ENCODE measurements at places on chromosomes 7 and 10.

GRCh38 chr10:92688573-92688926 lies 1.2 kb upstream of the HHEX start:
- no peak for DNase-seq

GRCh38 chr7:149715476-149715875 lies 57.9 kb downstream of the ZNF467 start:
- no peak for DNase-seq

- no peak for DNase-seq
Measured at GRCh38 chr7:114026486-114027089, 107.8 kb upstream of the PPP1R3A start.

- DNase-seq, result no peak
Measured at GRCh38 chr7:15679306-15679705, 7.2 kb downstream of the MEOX2 start.

DNA sequence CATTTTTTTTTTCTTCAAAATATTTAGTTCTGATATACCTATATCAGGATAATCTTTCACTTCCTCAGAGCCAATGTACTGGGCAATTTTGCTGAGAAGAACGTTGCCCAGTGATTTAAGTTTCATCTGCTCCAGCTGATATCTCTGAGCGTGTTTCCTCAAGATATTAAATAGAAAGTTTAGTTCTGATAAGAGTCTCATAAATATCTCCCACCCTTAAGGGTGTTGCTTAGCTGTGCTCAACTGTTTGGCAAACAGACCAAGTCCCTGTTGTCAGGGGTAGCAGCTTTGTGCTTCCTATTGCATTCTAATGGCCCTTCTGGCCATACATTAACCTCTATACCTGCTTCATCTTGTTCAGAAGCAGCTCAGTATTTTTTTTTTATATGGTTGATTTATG lies 84.7 kb upstream of the GPR141 start:
- DNase-seq, result no peak

DNA sequence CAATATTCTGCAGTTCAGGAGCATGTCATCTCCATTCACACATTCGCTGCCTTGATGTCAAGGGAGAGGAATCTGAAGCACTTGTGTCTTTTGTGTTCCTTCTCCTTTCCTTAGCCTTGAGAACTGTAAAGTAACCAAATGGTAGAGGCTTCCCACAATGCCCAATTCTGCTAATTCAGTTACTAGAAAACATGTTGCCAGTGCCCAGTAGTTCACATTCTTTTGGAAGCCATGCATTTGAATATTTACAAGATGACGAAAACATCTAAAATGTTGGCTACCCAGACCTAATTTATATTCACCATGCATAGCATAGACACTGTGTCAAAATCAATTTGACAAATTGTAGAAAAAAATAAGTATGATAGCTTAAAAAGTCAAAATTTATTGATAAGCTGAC lies 852.7 kb upstream of the PHF14 start:
- no peak for DNase-seq
